ENCODE measurements at places on chromosomes 7 and 10.

DNA sequence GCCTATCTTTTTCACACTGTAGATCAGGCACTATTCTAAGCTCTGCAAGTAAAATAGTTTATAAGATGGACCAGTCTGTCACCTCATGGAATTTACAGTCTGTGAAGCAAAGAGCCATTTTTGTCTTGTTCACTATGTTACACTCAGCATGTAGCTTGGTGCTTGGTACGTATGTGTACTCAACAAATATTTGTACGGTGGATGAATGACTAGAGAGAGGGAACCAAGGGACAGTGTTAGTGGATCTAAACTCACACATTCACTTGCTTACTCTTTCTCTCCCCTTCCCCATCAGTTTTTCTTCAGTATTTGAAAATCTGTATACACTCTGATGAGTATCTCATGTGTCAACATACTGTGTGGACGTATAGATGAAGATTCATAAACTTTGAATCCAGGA is 45.9 kb downstream of the PTF1A start:
- no peak for DNase-seq

- DNase-seq, result no peak
Measured at GRCh38 chr7:143322760-143323633, 7.1 kb downstream of the CLCN1 start.

GRCh38 chr10:129962031-129962871 is 1.8 kb downstream of the EBF3 start:
- no peak for DNase-seq

GRCh38 chr7:98669329-98670000 is 52.4 kb downstream of the NPTX2 start:
- DNase-seq, result no peak

- DNase-seq, result no peak
Measured at GRCh38 chr7:68718097-68718551, 880.2 kb upstream of the AUTS2 start.

DNA sequence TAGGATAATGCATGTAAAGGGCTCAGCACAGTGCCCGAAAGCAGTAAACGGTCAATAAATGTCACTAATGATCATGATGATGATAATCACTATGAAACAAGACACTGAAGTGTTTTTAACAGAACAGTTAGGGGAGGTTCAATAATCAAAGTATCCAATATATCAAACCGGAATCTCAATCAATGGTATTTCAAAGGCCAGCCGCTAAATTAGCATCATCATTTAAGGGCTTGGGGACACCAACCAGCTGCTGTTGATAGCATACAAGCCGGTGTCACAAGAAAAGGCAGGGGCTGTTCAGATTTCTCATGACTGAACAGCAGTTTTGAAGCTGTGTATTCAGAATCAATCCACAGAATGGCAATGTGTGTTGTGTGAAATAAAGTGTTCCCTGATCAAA is 316.0 kb upstream of the NPVF start:
- no peak for DNase-seq

DNA sequence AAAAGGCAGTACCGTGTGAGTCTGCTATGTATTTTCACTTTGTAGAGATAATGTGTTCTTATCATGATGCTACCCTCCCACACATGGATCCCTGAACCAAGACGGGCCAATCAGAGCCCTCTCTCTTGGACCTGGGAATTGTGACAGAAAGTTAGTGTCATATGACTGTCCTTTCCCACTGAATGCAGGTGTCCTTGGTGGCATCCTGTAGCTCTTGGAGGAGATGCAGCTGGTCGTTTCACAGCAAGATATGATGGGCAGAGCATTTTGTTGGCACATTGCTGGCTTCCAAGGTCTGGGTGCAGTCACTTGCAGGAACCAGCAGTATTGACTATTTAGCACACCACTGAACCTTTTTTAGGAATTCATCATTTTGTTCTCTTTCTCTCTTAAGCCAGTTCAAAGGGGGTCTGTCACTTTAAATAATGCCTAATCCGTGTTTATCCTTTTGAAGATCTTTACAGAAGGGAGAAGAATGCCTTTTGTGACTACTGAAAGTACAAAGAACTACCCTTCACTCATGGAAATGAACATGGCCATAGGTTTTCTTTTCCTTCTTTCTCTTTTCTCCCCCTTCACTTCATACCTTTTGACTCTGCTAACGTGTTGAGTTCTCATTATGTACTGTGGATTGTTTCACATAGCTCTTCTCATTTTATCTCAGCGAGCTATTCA is 125.1 kb downstream of the PLXDC2 start:
- no peak for DNase-seq

GRCh38 chr10:71465551-71466252 is 69.0 kb downstream of the CDH23 start:
- no peak for DNase-seq

GRCh38 chr10:16192337-16192736 is 244.5 kb upstream of the PTER start:
- no peak for DNase-seq

DNA sequence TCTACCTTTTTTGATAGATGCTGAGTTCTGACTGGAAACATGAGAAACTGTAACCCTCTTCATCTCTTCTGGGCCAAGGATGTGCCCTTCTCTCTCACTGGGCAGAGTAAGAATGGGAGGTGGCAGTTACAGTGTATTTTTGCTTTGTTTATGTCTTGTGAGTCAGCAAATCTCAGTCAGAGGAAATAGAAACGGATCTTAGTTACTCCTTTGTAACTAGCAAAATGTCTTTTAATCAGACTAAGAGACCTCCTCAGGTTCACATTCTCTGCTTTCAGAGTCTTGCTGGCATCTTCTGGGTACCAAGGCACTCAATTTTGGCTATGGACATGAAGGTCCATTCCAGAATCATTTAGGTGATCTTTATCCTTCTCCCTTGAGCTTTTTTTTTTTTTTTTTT is 70.9 kb downstream of the HHEX start:
- no peak for DNase-seq

DNA sequence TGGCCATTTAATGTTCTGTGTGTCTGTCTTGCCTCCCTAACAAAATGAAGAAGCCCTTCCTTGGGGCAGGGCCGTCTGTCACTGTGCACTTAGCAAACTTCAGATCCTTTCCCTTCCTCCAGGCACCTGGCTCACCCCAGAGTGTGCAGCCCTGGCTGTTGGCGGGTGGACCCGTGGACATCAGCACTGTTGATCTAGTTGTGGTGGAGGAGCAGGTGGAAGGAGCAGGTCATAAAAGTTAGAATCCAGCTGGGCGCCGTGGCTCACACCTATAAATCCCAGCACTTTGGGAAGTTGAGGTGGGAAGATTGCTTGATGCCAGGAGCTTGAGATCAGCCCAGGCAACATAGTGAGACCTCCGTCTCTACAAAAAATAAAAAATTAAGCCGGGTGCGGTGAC is 12.7 kb downstream of the RAB19 start:
- no peak for DNase-seq

Measured in activated naive CD8-positive, alpha-beta T cell treated with anti-CD3 and anti-CD28 coated beads, Interleukin-2, amount 50 U/mL, for 24 hours (primary cell).